ENCODE measurements at places on chromosomes 3 and 15. TPM values are rescaled to one million over a fixed set of nuclear protein-coding genes. Genes with fewer than 3 reads are reported as not detected.

ANKUB1 gene
- not detected for total RNA-seq

RPL39L gene
- total RNA-seq: 5.8 TPM

ATR gene
- 18.1 TPM for total RNA-seq

THPO gene
- total RNA-seq: 0.14 TPM

VPS39 gene
- total RNA-seq: 66.7 TPM

SLC28A2 gene
- total RNA-seq: 1.2 TPM

GPR27 gene
- 0.39 TPM for total RNA-seq

MYO5A gene
- total RNA-seq: 12.6 TPM

ERICH6 gene
- total RNA-seq: not detected

LYSMD2 gene
- total RNA-seq: 3.8 TPM

LRTM1 gene
- total RNA-seq: not detected

EBLN2 gene
- total RNA-seq: 5.7 TPM

CHRNA7 gene
- 3.4 TPM for total RNA-seq

MAGEL2 gene
- 0.10 TPM for total RNA-seq

SPSB4 gene
- total RNA-seq: 0.85 TPM

SLC6A1 gene
- total RNA-seq: 0.20 TPM

TMEM266 gene
- total RNA-seq: 0.16 TPM

SKOR1 gene
- 0.63 TPM for total RNA-seq

RTF1 gene
- 26.4 TPM for total RNA-seq

CD200R1 gene
- 2.6 TPM for total RNA-seq

MINDY4B gene
- not detected for total RNA-seq

STAB1 gene
- total RNA-seq: 187 TPM

EPHA3 gene
- 2.0 TPM for total RNA-seq

CNTN4 gene
- total RNA-seq: 13.4 TPM

FBXL22 gene
- total RNA-seq: 4.2 TPM

RTP3 gene
- not detected for total RNA-seq

ACKR4 gene
- 0.90 TPM for total RNA-seq

SECISBP2L gene
- total RNA-seq: 40.8 TPM

CTXN2 gene
- not detected for total RNA-seq

GLT8D1 gene
- total RNA-seq: 36.0 TPM

C3orf20 gene
- not detected for total RNA-seq

ALDH1L1 gene
- 14.3 TPM for total RNA-seq

KCNMB2 gene
- 1.3 TPM for total RNA-seq

CYP1A2 gene
- total RNA-seq: not detected

TMEM212 gene
- not detected for total RNA-seq

INSYN1 gene
- total RNA-seq: 0.98 TPM

ZNF280D gene
- 29.6 TPM for total RNA-seq

TGM4 gene
- not detected for total RNA-seq

GREM1 gene
- total RNA-seq: 44.8 TPM

PLCH1 gene
- 10.2 TPM for total RNA-seq

Measured in mucosa of descending colon (tissue), 3 donors.